Inflammatory macrophage treated with lipopolysaccharide for 4 hours (primary cell): ENCODE measurements at places on chromosomes 2 and 18.

DNA sequence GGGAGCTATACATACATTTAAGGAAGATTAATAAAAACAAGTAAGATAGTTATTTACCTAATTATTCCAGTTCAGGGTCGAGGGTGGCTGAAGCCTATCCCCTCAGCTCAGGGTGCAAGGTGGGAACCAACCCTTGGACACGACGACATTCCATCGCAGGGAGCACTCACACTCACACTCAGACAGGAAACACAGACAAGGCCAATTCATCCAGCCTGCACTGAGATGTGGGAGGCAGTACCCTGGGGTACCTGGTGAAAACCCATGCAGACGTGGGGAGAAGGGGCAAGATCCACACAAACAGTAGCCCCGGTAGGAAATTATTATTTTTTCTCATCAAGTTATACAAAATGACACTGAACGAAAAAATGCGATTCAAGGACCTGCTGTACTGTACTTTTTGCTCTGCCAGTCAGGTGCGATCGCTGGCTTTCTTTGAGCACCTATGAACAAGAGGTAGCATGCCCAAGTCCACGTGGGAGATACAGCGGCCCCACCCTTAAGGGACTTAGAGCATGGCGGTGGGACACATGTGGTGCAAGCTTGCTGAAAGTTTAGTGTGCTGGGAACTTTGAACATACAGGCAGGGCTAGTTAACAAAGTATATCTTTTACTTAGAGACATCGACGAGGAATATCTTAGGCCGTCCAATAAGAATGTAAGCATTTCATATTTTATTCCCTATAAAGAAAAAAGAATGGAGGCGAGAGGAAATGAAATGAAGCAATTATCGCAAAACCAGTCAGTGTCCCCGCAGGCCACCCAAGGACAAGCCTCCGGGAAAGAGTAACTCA is 624 bp downstream of the METTL8 start:
- peak; percentile 5 for DNase-seq

- DNase-seq: peak; percentile 5
Observed at GRCh38 chr2:150690870-150691269, 203.4 kb upstream of the RND3 start.

DNA sequence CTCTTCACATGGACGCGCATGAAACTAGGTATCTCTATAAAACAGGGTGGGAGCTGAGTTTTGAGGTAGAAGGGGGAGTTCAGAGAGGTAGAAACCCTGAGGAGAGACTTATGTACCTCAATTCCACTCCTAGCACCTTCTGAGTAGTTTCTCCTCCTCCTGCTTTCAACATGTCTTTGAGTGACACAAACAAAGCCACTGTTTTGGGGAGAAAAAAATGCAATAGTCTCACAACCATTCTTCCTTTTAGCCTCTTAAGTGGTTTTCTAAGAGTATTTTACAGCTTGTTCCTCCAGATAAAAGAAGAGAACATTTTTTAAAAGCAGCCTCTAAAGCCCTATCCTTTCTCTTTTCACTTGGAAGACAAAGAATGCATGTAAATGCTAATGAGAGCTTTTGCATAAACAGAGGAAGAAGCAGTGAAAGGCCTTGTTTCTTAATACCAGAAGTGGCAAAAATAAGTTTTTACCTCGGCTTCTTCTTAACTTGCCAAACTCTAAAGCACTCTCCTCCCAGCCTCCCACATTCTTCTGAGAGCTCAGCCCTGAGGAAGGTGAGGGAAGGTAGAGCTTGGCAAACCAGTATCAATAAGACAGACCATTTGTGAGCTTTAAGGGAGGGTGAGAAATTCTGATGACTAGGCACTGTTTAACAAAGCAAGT is 1304.4 kb upstream of the ACVR2A start:
- DNase-seq: no peak

GRCh38 chr2:203412546-203413331 is 84.5 kb downstream of the ABI2 start:
- DNase-seq: no peak

DNA sequence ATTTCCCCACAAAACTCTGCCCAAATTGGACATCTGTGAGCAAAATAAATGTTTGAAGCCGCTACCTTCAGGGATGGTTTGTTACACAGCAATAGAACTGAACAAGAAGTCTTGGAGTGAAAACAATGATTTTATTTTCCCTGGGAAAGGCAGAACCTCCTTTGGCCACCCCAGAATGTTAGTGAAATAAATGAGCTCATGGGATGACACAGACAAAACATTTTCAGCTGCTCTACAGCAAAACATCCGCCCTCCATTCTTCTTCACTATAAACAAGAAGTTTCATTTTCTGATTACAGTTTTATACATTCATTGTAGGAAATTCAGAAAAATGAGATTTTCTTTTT is 4.3 kb upstream of the EFHD1 start:
- DNase-seq: no peak

DNA sequence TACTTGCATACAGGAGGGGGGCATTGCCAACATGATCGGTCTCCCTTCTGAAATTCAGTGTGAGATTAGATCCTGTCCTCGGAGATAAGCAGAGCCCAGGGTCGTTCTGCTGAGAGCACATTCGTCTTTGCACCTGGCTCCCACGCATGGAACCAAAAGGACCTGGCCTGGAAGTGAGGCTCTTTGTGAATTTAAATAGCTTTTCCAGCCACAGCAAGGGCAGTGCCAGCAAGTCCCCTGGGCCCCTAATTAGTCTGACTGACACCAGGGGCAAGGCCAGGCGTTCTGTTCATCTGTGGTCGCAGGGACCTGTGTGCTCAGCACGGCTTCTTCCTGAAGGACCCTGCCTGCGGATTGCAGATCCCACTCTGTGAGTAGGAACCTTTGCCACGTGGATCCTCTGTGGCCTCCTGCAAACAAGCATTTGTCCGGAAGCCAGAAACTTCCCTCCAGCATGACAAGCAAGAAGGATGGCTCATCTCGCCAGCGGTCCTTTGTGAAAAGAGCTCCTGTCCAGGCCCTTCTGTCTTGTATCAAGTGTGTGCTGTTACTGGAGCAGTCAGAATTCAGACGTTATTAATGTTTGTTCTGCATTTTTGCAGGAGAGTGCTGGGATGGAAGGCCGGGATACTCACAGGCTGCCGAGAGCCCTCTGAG is 128.7 kb downstream of the TPO start:
- no peak for DNase-seq

GRCh38 chr2:8248623-8248957 is 433.3 kb upstream of the ID2 start:
- peak; percentile 84 for DNase-seq

GRCh38 chr2:23940718-23941620 is 706 bp downstream of the UBXN2A start:
- DNase-seq: peak; percentile 73

- no peak for DNase-seq
Observed at GRCh38 chr2:237129625-237130263, 44.1 kb downstream of the COPS8 start.

DNA sequence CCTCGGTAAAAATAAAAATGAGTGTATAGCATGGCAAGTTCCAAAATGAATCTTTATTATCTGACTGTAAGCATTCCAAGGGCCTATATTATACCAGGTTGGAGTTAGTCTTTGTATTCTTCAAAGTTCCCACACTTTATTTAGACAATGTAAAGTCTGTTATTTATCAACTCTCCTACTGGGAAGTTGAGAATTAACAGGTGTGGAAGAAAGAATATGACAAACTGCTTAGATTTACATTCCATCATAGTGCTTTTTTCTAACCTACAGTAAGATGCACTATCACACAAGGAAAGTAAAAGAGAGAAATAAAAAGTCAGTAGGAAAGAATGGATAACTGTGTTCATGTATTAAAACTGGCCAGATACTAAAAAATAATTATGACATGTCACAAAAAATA is 93.3 kb downstream of the SESTD1 start:
- no peak for DNase-seq

- peak; percentile 26 for DNase-seq
Observed at GRCh38 chr2:231393149-231394131, 2.1 kb upstream of the B3GNT7 start.
